NCI-H82 (cell line): ENCODE measurements at places on chromosomes 3 and 15.

DNA sequence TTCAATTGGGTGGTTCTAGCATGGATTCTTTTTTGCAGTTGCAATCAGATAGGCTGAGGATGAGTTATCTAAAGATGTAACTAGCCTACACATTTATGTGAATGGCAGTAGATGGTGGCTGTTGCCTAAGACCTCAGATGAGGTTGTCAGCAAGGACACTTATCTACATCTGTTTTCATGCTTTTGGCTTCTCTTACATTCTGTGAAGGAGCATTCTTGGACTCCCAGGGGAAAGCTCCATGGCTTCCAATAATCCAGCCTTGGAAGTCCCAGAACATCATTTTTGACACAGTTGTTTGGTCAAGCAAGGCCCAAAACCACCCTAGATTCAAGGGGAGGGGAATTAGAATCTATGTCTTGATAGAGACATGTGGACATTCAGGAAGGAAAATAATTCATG, 332.2 kb upstream of the RBMS3 start:
- DNase-seq: no peak

GRCh38 chr3:72338942-72339669, 509.1 kb downstream of the SHQ1 start:
- no peak for DNase-seq

DNA sequence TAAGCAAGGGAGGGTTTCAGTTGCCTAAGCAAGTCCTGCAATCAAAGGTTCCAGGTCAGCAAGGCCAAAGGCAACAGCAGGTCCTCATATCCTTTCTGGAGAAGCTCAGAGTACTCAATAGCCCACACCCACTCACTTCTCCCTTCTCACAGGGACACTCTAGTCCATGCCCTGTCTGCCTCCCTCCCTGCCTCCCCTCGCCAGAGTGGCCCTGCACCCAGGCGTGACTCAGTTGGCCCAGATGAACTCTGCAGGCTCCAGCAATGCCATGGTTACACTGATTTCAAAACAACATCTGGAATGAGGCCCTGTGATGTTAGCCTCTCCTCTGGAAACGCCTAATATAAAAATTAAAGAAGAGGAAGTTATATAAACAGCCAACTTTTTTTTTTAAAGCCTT, 32.9 kb downstream of the IL16 start:
- DNase-seq: no peak

GRCh38 chr3:56522374-56522773, 34.6 kb upstream of the CCDC66 start:
- peak; percentile 3 for DNase-seq

DNA sequence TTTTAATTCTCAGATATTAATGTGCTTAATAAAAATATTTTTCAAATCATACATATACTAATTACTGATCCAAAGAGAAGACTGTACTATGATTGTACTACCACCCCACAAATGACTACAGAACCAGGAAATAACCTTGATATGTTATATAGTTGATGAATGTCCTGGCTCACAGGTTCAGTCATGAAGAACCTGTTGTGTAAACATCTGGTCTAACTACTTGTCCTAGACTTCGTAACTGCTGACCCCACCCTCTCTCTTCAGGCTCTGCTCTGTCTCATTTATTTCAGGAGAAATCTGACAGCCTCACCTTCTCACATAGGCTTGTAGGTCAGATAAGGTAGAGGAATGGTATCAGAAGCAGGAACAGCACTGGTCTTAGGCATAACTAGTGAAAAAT, 14.7 kb upstream of the CSTA start:
- DNase-seq: no peak

- DNase-seq: no peak
Observed at GRCh38 chr3:151387842-151388241, 3.3 kb upstream of the P2RY12 start.

DNA sequence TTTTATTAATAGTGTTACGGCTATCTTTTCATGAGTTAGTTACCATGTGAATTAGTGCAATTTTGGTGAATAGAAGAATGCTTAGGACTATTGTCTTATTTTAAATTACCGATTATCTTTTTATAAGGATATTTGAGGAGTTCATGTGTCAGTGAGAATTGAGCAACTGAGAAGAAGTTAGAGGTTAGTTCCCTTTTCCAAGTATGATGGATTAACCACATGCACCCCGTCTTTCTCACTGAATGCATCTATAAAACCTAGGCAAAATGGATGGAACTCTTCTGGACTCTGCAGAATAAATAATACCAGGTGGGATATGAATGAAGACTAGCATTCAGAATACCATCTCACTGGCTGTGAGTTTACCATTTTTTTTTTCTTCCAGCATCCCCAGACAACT, 74.3 kb downstream of the TCF12 start:
- no peak for DNase-seq
